ENCODE measurements at places on chromosomes 4 and X.

DNA sequence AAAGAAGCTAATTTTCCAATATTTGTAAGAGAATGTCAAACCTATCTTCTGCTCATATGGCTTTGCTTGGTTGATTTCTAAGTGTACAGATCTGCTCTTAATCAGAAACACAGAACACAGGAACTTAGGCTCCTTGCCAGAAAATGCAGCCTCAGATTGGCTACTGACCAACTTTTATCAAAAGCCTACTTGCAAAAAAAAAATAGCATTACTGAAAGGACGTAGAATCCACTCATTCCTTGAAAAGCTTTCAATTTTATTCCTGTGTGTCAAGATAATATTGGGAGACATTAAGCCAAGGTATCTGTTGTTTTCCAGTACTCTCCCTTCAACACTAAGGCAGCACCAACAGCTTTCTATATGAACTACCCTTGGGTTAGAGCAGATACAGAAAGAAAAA lies 127.6 kb upstream of the INTU start:
- peak; percentile 56 for DNase-seq

DNA sequence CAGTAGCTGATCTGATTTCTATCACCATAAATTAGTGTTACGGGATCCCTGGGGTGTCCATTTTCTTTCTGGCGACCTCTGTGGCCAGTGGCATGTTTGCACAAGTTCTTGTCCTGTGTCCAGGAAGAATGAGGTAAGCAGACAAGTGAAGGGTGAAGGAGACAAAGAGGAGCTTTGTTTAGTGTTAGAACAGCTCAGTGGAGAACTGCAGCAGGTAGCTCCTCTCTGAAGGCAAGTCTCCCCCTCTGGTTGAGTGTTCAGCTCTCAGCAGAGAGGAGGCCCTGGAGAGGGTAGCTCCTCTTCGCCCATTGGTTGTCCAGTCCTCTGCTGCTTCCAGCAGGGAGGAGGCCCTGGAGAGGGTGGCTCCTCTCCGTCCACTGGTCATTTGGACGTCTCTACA lies 47.2 kb downstream of the DMP1 start:
- DNase-seq: no peak

DNA sequence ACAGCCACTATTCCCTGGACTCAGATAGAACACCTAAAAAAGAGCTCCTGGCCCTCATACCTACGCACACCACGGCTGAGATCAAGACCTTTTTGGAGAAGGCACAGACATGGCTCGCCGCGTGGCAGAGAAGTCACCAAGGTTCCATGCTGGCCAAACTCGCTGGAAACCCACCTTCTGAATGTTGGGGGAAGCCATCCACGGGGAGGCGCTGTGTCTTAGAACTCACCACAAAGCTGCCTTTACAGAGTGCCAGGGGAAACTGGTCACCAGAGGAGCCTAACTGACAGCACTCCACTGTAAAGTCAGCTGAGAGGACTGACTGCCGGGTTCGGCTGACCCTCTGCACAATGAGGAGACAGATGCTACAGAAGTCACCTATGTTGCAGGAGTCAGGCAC lies 97.9 kb downstream of the NEUROG2 start:
- DNase-seq: no peak

GRCh38 chrX:48784726-48785125 lies 1.7 kb upstream of the GATA1 start:
- DNase-seq: no peak

GRCh38 chrX:104195489-104196084 lies 29.3 kb downstream of the FAM199X start:
- peak; percentile 42 for DNase-seq

- DNase-seq: no peak
Measured at GRCh38 chrX:48649102-48649501, 34.5 kb upstream of the WAS start.

- DNase-seq: no peak
Measured at GRCh38 chr4:11729548-11729947, 300.9 kb upstream of the HS3ST1 start.

GRCh38 chrX:115058276-115058675 lies 40.9 kb upstream of the IL13RA2 start:
- DNase-seq: peak; percentile 90

DNA sequence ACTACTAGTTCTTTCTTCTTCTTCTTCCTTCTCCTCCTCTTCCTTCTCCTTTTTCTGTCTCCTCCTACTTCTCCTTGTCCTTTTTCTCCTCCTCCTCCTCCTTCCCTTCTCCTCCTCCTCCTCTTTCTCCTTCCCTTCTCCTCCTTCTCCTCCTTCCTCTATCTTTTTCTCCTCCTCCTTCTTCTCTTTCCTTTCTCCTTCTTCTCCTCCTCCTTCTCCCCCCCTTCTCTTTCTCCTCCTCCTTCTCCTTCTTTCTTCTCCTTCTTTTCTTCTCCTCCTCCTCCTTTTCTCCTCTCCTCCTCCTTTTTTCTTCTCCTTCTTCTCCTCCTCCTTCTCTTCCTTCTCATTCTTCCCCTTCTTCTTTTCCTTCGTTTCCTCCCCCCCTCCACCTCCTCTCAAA lies 21.8 kb upstream of the NAP1L5 start:
- DNase-seq: no peak

DNA sequence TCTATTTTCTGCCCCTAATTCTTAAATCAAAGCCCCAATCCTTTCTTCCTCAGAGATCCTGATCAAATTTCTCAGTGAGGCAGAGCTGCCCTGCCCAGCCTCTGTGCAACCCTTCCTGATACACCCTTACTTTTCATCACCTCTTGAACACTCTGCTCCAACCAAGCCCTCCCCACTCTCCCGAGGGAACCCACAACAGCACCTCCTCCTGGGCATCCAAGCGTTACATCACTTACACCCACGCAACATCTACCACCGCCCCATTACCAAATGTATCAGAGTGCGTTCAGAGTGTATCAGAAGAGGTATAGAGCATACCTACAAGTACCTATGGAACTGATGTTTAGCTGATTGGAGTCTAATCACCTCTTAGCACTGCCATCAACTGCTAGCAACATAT lies 186.5 kb downstream of the RAP1GDS1 start:
- DNase-seq: no peak

DNA sequence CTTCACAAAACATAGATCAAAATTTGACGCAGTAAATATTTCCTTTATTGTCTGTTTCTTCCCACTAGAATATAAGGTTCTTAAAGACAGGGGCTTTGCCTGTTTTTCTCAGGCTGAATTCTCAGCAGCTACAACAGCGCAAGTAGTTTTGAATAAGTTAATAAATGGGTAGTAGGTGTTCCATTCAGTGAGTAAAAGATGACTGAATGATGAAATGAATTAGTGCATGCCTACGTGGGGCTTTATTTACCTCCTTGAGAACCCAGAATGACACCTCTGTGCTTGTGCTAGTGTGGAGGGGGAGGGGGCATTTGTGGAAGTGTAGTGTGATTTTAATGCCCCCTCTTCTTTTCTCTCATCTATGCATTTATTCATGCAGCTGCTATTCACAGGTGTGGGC lies 278.9 kb downstream of the FBXW7 start:
- DNase-seq: no peak

DNA sequence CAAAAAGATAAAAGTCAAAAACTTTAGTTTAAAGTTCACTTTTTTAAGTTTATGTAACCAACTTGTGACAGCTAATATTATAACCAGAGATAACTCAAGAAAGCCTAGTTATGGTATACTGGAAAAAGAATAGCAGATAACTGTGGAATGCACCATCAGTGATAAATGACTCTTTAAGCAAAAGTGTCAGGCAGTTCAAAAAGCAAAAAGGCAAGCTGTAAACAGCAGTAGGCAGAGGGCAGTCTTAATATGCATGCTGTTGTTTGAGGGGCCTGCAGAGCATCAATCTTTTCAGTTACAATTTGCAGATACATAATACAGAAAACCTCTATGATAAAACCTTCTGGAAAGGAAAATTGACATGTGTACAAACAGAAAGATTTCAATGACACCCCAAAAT lies 81.8 kb upstream of the JADE1 start:
- no peak for DNase-seq

DNA sequence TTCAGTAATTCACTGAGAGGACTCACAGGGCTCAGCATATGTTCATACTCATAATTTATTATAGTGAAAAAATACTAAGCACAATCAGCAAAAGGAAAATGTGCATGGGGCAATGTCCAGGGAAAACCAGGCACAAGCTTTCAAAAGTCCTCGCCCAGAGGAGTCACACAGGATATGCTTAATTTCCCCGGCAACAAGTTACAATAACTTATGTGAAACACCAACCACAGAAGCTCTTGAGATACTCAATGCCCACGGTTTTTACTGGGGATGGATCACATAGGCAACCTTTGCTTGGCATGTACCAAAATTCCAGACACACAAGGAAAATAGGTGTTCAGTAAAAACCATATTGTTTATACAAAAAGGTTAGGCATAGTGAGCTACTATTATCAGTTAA lies 38.5 kb upstream of the STPG2 start:
- peak; percentile 48 for DNase-seq

Data from GM23248 (cell line).